ENCODE measurements at places on chromosomes 4 and X.
A peak's percentile ranks its signal among the peaks of the same experiment; 100 is the strongest.

DNA sequence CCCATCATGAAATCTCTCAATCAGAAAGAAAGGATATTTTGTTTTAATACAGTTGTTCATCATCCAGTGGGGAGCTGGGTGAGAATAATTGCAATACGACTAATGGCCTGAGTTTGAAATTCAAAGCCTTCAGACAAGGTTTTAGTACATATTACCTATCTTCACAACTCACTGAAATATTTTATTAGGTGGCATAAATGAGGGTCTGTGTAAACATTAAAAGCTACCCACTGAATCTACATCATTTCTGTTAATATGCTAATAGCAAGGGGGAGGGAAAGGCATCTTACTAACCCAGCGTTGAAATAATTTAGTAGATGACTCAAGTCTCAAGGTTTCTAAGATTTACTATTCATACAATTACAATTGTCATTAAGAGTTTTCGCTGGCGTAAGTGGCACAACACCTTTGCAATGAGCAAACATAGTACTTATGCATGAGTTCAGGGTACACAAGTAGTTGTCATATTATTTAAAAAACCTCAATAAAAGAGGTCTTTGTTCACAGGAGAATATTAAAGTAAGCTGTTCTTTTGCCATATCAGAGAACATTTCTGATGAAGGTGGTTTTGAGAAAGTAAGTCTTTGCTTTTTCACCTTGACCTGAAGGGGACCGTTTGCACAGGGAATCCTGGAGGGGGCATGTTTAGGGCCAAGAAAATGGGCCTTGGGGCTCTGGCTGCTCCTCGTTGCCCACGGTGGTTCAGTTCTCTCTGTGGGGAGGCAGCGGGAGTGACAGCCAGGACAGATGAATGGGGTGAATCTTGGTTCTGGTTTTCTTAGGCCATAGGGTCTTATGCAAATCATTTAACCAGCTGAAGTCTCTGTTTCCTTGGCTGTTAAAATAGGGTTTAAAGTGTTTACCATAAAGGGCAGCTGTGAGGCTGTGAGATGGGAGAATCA, 4.5 kb upstream of the RHOH start:
- no peak for DNase-seq

- no peak for DNase-seq
These were observed 100.6 kb upstream of the GPM6B start for GRCh38 chrX:13917507-13917906.

- no peak for DNase-seq
These were observed 616.7 kb upstream of the PCDH7 start for GRCh38 chr4:30103455-30103854.

- no peak for DNase-seq
These were observed 514.2 kb upstream of the DIPK2B start for GRCh38 chrX:45714866-45715265.

DNA sequence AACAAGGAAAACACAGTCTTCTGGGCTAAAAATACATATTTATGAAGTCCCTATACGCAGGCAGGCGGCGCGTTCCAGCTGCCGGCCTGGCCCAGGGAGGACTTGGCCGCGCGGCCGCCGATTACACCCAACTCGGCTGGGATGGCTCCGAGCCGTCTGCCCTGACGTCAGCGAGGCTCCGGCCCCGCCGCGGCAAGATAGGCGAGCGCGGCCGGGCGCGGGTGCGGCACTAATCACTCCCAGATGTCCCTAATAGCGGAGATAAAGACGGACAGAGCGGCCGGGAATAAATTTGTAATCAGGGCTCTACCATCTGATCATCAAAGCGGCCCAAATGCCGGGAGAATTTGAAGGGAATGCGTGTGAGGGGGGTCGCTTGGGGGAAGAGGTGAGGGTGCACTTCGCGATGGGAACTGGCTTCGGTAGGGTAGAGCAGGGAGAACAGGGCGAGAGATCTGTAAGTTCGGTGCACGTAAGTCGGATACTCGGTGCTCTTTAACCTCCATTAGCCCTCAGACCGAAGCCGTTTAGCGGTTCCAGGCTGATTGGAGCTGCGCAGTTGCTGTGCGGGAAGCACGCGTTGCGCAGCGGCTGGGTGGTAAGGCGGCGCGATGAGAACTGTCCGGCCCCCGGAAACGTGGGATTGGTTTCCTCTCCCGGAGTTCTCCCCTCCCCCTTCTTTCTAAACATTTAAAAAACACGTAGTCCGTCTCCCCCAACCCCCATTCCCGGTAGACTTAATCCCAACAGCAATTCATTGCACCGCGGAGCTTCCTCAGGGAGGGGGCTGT, 7.7 kb downstream of the HAND2 start:
- DNase-seq, result peak; percentile 81

GRCh38 chr4:122921971-122922876, at the start of gene NUDT6:
NUDT6 (minus strand) TSS chr4:122922597; CDS start chr4:122922572, 25 bp downstream.
- DNase-seq, result peak; percentile 86

DNA sequence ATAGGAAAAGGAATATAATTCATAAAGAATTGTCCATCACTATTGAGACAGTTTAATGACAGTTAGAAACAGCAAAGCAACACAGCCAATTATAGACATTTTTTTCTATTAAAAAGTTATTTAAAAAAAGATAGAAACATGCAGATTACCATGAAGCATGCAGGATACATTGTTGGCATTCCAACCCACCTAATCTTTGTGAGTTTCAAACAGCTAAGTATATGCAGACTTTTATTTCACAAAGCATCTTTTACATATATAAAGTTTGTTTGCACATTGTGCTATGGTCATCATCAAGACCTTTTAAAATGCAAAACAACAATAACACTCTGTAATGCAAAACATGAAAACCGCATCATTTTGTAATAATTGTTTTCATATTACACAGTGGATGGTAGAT, 125.9 kb upstream of the ETNPPL start:
- DNase-seq, result no peak

- DNase-seq, result no peak
These were observed 30.9 kb downstream of the RNF150 start for GRCh38 chr4:141102367-141102766.

- no peak for DNase-seq
These were observed 19.6 kb upstream of the FAT1 start for GRCh38 chr4:186743261-186743660.

GRCh38 chrX:69282893-69283690, 117.8 kb upstream of the PJA1 start:
- DNase-seq, result peak; percentile 29

DNA sequence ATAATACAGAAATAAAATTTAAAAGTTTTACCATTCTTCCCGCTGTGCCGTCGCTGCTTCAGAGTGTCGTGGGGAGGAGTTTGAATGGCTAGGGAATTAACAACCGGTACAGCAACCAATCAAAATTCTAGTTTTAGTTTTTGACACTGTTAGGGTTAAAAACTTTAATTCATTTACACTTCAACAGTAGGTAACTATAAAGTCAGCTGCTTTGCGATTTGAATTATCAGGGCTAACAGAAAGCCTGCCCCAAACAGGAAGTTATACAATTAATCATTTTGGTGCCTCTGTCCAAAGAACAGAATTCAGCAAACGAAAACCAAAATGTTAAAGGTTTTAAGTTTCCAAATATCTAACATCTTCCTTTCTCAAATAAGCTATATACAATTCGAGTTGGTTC, 2.3 kb downstream of the HNRNPD start:
- peak; percentile 38 for DNase-seq

- DNase-seq, result no peak
These were observed 133.3 kb downstream of the STIM2 start for GRCh38 chr4:26993967-26994366.

DNA sequence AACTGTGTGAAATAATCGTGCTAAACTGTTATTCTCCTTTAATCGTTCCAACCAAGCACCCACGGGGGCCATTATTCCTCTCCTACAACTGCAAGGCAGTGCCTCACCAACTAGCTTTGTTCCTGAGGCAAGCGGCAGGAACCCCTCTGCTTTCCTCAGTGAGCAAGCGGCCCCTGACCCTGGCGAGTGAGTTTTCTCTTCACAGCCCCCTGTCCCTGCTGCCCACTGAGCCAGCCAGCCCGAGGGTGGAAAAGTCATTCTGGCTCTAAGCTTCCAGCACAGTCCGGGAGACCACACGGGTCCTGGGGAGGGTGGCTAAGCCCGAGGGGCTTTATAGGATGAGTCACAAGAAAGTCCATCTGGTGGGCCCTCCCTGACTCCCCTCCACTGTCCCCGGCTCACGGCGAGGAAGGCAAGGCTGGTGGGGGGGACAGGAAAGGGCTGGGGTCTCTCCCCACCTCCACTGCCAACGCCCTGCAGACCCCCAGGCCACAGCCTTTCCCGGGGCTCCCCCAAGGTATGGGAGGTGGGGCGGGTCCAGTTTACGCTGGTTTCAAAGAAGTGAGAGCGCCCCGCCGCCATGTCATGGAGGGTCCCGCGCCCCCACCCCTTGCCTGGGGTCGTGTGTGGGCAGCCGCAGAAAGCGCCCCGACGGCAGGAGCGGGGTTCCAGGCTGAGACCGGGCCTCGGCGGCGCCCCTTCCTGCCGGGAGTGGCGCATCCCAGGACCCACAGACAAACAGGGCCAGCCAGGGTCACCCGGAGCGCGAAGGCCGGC, 45.0 kb downstream of the CPLX1 start:
- no peak for DNase-seq

DNA sequence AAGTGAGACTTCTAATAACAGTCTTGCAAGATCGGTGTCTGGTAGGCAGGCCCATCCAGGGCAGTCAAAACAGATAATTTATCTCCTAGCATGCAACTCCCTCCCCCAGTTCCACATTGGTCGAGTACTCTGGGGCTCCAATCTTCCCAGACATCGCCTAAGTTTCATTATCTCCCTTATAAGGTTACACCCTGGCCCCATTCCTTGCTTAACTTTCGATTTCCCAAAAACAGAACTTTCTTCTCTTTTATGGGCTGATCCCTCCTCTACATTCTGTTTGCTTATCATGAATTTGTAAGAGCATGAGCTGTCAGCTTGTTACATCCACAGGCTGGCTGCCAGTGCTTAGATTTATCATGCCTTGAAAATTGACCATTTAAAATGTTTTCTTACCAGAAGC, 471.3 kb downstream of the TECRL start:
- DNase-seq, result no peak

- no peak for DNase-seq
These were observed 13.3 kb downstream of the RNF4 start for GRCh38 chr4:2482192-2482591.

- no peak for DNase-seq
These were observed 57.3 kb downstream of the FRYL start for GRCh38 chr4:48722509-48723446.

DNA sequence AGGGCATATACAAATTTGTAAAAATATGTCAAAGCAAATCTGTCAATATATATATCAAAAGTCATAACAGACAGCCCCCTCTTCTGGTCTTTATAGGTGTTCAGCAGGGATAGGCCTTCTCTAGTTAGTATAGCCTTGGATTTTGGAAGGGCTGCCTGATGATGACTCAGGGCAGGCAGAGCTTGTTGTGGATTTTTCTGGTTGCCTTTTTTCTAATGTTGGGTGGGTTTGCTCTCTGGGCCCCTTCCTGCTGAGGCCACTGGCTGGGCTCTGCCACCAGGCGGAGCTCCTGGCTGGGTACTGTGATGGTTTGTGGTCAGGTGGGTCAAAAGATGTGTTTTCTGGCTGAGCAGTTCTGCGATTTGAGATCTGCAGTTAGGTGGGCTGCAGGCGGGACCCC, 294.2 kb downstream of the GRIA2 start:
- peak; percentile 72 for DNase-seq

DNA sequence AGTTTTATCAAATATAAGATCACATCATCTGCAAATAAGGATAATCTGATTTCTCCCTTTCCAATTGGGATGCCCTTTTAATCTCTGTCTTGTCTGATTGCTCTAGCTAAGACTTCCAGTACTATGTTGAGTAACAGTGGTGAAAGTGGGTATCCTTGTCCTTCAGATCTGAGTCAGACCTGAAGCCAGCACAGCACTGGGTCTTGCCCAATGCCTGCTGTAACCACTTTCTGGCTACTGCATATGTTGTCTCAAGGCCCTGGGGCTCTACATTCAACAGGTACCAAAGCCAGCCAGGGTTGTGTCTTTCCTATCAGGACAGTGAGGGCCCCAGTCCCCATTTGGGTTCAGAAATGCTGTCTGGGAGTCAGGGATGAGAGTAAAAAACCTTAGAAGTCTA, 90.3 kb downstream of the CYSLTR1 start:
- DNase-seq, result no peak

DNA sequence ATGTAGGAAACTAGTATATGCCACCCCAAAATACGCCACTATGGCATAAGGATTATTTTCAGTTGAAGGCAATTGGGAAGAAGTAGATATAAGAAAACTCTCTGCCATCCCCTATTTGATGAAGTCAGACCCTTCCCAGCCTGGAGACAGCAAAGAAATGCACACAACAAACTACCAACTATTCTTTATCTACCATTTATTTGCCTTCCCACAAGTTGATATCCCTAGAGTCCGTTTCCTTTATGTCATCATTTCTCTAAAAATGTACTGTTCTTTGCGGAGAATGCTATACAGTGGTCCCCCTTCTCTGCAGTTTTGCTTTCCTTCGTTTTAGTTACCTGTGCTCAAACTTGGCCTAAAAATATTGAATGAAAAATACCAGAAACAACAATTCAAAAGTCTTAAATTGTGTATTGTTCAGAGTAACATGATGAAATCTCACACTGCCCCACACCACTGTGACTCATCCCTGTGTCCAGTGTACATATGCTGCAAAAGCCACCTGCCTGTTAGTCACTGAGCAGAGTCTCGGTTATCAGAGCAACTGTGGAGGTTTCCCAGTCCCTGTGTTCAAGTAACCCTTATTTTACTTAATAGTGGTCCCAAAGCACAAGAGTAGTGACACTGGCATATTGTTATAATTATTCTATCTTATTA, 152.3 kb downstream of the WDFY3 start:
- no peak for DNase-seq

GRCh38 chrX:66766318-66766717, 127.4 kb upstream of the EDA2R start:
- DNase-seq, result no peak

DNA sequence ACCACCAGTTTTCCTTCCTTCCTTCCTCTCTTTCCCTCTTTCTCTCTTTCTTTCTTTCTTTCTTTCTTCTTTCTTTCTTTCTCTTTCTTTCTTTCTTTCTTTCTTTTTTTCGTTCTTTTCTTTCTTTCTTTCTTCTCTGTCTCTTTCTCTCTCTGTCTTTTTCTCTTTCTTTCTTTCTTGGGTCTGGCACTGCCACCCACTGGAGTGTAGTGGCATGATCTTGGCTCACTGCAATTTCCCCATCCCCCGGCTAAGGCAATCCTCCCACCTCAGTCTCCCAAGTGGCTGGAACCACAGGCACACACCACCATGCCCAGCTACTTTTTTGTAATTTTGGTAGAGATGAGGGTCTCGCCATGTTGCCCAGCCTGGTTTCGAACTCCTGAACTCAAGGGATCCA, 51.6 kb upstream of the NHS start:
- DNase-seq, result no peak

- no peak for DNase-seq
These were observed 211.1 kb upstream of the NUDT6 start for GRCh38 chr4:123133397-123134050.

GRCh38 chrX:110321670-110322069, 3.8 kb upstream of the AMMECR1 start:
- DNase-seq, result no peak
